ENCODE measurements at places on chromosomes 12 and 14. TPM values are rescaled to one million over a fixed set of nuclear protein-coding genes. Genes with fewer than 3 reads are reported as not detected.

DNA sequence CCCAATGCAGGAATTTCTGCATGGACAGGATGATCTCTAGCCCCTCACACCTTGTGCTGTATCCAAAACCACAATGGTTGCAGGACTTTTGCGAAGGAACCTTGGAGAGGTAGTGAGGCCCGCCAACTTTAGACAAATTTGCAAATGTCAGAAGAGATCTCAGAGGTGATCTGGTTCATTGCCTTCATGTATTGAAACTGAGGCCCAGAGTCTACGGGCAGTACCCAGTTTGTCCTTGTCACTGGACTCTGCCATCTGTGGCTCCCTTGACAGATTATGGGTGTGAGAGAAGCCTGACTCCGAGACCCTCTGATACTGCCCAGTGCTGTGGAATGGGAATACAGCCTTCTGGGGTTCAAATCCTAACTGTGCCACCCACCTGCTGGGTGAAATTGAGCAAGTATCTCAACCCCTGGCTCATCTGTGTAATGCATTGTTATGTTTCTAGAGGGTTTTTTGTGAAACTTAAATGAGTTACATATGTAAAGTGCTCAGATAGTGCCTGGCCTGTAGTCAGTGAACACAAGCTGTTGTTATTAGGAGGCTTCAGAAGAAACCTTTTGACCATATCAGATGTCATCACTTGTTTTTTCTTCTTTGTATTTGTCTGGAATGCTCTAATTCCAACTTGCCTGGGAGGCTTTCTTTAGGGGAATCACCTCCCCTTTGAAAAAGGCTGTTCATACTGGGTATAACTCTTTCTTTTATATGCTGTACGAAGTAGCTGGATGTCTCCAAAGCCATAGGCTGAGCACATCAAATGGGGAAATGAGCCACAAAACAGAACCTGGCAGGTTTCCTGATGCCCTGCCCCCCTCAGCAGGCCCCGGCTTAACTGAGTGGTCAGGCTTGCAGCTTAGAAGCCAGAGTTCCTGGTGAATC, 71.4 kb upstream of the SRSF5 start:
- no peaks in the 10 kb centered on the region for H3K36me3 ChIP-seq
- no peak overlapping the region for H3K27ac ChIP-seq
- H3K27me3 ChIP-seq, result no peaks in the 10 kb centered on the region
- H3K4me3 ChIP-seq, result no peak overlapping the region
- H3K4me1 ChIP-seq, result peaks cover 20% of the 10 kb centered on the region
- DNase-seq, result peak; percentile 9

- DNase-seq, result no peak
- H3K27ac ChIP-seq, result no peak overlapping the region
- no peaks in the 10 kb centered on the region for H3K4me1 ChIP-seq
- H3K4me3 ChIP-seq, result no peak overlapping the region
- no peaks in the 10 kb centered on the region for H3K36me3 ChIP-seq
These were observed 32.8 kb downstream of the SIX1 start for GRCh38 chr14:60616461-60616959.

The RASSF8 gene
- total RNA-seq, result 84.6 TPM

DNA sequence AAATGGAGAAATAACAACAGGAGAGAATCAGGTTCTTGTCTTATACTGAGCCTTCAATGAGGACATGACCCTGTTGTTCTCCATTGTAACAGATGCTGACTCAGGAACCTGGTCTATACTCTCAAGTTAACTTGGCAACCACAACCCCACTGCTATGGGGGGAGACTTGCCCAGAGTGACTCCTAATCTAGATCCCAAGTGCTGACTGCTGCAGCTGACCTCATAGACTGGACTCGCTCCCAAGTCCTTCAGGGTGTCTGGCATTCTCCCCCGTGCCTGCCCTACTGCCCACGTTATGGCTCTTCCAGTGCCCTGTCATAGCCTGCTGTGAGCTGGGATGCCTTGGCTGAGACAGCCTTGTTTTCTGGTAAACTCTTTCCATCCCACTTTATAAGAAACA, 37.1 kb downstream of the NID2 start:
- peak overlapping the region; percentile 78 for H3K4me3 ChIP-seq
- H3K27me3 ChIP-seq, result peaks cover 4% of the 10 kb centered on the region
- peaks cover 58% of the 10 kb centered on the region for H3K36me3 ChIP-seq
- peak; percentile 89 for DNase-seq
- peaks cover 73% of the 10 kb centered on the region for H3K4me1 ChIP-seq

GRCh38 chr12:122813310-122813713, 21.9 kb upstream of the HIP1R start:
- H3K27me3 ChIP-seq, result no peaks in the 10 kb centered on the region
- 0 out of 2 replicates have a peak, but pooled peaks cover 6% of the 10 kb centered on the region for H3K4me1 ChIP-seq
- no peaks in the 10 kb centered on the region for H3K36me3 ChIP-seq
- H3K4me3 ChIP-seq, result no peak overlapping the region
- no peak overlapping the region for H3K27ac ChIP-seq

DNA sequence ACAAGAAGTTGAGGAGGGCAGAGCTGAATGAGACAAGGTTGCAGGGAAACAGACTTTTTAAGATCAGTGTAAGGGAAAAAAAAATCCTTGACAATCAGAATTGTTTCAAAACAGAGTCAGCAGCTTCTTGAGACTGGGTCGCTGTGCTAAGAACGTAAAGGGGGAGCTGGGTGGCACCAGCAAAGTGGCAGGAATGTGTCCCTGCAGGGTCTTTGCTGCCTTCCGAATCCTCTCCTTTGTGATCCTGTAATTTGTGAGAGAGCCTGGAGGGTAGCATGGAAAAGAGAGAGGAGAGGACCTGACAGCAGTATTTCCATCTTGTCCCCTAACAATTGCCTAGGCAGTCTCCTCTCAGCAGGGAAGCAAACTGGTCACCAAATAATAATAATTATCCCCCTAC, 472.8 kb downstream of the RGS6 start:
- H3K4me3 ChIP-seq, result no peak overlapping the region
- H3K36me3 ChIP-seq, result no peaks in the 10 kb centered on the region
- H3K4me1 ChIP-seq, result no peaks in the 10 kb centered on the region
- H3K27ac ChIP-seq, result no peak overlapping the region
- no peak for DNase-seq
- H3K27me3 ChIP-seq, result peaks cover 4% of the 10 kb centered on the region

DNA sequence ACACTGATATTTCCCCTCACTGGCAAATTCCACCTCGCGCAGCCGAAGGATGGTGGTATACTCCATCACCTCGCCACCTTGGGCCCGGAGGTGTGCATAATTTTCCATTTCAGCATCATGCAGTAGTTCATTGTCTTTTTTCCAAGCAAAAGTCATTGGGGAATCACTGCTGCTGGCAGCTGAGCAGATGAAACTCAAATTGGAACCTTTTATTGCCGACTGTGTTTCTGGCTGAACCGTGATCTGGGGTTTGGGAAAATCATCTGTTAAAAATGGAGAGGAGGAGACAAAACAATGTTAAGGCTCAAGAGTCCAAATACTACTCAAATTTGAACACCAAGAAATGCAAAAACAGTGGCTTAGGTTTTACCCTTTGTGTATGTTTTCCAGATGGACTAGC, 39.7 kb downstream of the LRIG3 start:
- DNase-seq, result no peak
- H3K4me1 ChIP-seq, result peaks cover 16% of the 10 kb centered on the region
- H3K27ac ChIP-seq, result no peak overlapping the region
- H3K4me3 ChIP-seq, result no peak overlapping the region

- H3K36me3 ChIP-seq, result peaks cover 44% of the 10 kb centered on the region
- H3K4me1 ChIP-seq, result peaks cover 25% of the 10 kb centered on the region
- H3K27me3 ChIP-seq, result peaks cover 36% of the 10 kb centered on the region
- DNase-seq, result peak; percentile 78
- H3K4me3 ChIP-seq, result peak overlapping the region; percentile 100
These were observed 2.3 kb downstream of the MEG3 start for GRCh38 chr14:100828031-100828769.

DNA sequence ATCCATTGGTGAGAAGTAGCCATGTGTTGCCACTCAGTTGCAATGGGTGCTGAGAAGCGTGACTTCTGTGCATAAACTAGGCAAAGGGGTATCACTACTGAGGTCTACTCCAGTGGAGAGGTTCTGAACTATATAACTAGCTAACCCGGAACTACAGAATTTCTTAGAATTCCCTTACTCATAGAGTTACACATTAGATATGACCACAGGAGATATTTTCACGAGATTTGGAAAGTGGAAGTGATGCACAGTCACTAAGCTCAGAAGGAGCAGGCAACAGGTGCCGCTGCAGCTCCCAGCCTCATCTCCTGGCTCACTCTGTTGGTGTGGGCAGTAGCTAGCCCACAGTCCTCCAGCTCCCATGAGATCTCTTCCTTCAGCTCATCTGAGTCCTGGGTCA, 136.6 kb downstream of the SSPN start:
- H3K4me3 ChIP-seq, result no peak overlapping the region
- H3K27me3 ChIP-seq, result peaks cover 2% of the 10 kb centered on the region
- H3K36me3 ChIP-seq, result no peaks in the 10 kb centered on the region
- no peaks in the 10 kb centered on the region for H3K4me1 ChIP-seq
- no peak overlapping the region for H3K27ac ChIP-seq

DNA sequence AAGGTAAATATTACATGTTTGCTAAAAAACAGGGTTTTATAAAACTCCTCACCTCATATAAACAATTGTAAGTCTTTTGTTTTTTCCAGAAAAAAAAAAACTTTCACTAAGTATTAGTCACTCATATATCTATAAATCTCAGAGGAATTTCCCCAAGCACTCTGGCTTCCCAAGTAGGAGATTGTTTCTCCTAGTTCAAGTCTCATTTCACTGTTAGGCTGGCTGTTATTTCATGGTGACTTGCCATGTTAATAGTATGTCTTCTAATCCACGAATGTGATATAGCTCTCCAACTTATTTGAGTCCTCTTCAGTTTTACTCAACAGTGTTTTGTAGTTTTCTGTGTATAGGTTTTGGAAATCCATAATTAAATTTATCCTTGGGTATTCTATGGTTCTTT, 61.6 kb downstream of the CAPZA3 start:
- H3K4me3 ChIP-seq, result no peak overlapping the region
- no peaks in the 10 kb centered on the region for H3K27me3 ChIP-seq
- H3K27ac ChIP-seq, result no peak overlapping the region
- no peaks in the 10 kb centered on the region for H3K36me3 ChIP-seq

- H3K27me3 ChIP-seq, result no peaks in the 10 kb centered on the region
- H3K4me1 ChIP-seq, result no peaks in the 10 kb centered on the region
- H3K27ac ChIP-seq, result no peak overlapping the region
- H3K36me3 ChIP-seq, result no peaks in the 10 kb centered on the region
These were observed 83.2 kb downstream of the RMST start for GRCh38 chr12:97545804-97546203.

DNA sequence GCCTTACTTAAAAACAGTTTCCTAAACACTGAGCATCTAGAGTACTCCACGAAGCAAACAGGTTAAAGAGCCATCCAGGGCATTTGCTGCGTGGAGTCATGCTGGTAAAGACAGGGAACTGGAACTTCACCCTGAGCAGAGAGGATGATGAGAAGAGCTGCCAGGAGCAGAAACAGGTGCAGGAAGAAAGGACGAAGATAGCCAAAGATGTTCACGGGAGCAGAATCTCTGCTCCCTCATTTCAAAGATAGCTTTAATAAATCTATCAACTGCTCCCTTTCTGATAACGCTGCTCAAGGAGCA, 280.8 kb upstream of the FKBP4 start:
- H3K4me1 ChIP-seq, result no peaks in the 10 kb centered on the region
- no peak overlapping the region for H3K4me3 ChIP-seq
- no peak for DNase-seq
- no peak overlapping the region for H3K27ac ChIP-seq

The RECQL gene
- 38.4 TPM for total RNA-seq

The TMEM63C gene
- total RNA-seq, result not detected

DNA sequence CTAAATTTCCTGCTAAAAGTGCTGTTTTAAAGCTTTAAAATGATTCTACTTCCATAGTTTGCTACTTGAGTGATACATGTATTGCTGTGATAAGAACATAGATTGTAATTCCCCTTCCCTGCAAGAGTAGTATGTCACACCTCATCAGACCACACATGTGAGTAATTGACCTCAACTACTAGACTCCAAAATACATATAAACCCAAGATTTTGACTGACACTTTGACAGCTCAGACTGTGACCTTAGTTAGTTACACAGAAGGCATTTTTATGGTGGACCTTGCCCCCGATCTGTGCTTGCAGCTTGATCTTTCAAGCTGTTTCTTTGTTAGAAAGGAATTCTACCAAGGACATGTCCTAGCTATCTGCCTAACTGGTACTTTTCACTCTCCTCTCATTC, 18.6 kb downstream of the APOBEC1 start:
- no peak overlapping the region for H3K27ac ChIP-seq
- no peaks in the 10 kb centered on the region for H3K27me3 ChIP-seq
- no peak for DNase-seq

The ATL1 gene
- 0.72 TPM for total RNA-seq

DNA sequence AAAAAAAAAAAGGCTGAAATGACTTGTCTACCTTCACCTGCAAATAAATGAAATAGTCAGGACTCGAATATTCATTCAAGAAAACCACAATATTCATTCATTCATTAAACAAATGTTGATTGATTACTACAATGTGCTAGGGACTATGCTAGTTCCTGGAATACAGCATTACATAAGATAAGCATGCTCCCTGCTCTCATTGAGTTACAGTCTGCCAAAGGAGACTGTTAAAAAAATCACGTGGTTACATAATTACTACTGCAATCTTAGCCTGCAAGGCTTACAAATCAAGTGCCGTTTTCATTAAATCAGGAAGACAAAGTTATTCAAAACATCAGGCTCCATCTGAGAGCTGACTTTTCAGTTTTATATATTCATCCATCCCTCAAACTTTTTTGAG, 70.4 kb upstream of the RIC8B start:
- no peaks in the 10 kb centered on the region for H3K36me3 ChIP-seq
- H3K4me3 ChIP-seq, result no peak overlapping the region
- no peaks in the 10 kb centered on the region for H3K4me1 ChIP-seq
- H3K27me3 ChIP-seq, result peaks cover 2% of the 10 kb centered on the region
- H3K27ac ChIP-seq, result no peak overlapping the region
- DNase-seq, result no peak

DNA sequence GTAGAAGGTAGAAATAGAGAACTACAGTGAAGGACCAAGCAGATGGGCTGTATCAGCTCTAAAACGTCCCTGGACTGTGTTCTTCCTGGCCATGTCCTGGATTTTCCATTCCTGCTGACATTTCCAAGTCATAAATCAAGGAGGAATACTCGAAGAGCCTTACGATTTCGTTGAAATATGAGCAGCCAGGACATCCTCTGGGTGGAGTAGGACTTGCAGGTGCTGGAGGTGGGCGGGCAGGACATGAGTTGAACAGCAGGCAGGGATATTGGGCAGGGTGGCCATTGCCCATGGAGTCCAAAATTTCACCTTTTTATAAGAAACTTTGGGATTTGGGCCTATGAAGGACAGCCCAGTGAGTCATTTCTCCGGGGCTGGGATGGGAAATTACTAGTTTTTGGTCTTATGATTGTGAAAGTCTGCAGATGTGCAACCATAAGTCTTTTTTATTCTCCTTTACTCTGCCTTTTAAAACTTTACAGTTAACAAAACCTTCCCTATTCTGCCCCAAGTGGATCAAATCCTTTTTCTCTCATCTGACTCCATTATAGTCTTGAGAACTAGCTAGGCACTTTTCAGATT, 88.8 kb downstream of the TMX1 start:
- no peak overlapping the region for H3K4me3 ChIP-seq
- no peak for DNase-seq
- peak overlapping the region; percentile 78 for H3K27ac ChIP-seq
- H3K36me3 ChIP-seq, result no peaks in the 10 kb centered on the region
- H3K4me1 ChIP-seq, result peaks cover 62% of the 10 kb centered on the region

The SLC8A3 gene
- total RNA-seq, result not detected

GRCh38 chr12:12398026-12398859, 41.4 kb downstream of the BORCS5 start:
- peak; percentile 92 for DNase-seq
- H3K27ac ChIP-seq, result peak overlapping the region; percentile 88
- H3K4me3 ChIP-seq, result peak overlapping the region; percentile 76
- H3K4me1 ChIP-seq, result peaks cover 30% of the 10 kb centered on the region

GRCh38 chr12:227286-227915, 13.4 kb upstream of the SLC6A12 start:
- no peak overlapping the region for H3K4me3 ChIP-seq
- H3K36me3 ChIP-seq, result no peaks in the 10 kb centered on the region
- H3K27ac ChIP-seq, result no peak overlapping the region
- H3K27me3 ChIP-seq, result peaks cover 74% of the 10 kb centered on the region
- no peak for DNase-seq
- no peaks in the 10 kb centered on the region for H3K4me1 ChIP-seq
